NCI-H2081 treated with DMSO at 0.1 percent for 48 hours (cell line): ENCODE measurements at places on chromosomes 4 and X.
A peak's percentile ranks its signal among the peaks of the same experiment; 100 is the strongest.

GRCh38 chr4:74031576-74031975 lies 6.9 kb downstream of the CXCL3 start:
- no peak for DNase-seq

DNA sequence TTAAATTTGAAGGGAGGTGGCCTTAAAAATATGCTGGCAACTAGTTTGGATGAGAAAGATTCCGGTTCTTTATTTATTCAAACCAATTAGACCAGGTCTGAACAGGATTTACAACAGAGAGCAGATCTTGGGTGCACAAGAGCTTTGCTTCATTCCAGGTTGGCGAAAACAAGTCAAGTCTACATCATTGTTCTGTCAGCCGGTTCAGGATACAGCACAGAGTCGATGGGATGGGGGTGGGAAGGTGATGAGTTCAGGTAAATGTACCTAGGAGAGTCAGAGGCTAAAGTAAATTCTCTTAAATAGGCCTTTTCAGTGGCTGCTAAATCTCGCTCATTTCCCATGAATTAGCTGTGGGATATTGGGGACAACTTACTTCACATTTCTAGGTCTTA lies 882 bp upstream of the STIM2 start:
- no peak for DNase-seq

- no peak for DNase-seq
These were observed 18.3 kb downstream of the L1CAM start for GRCh38 chrX:153867671-153868070.

- DNase-seq, result no peak
These were observed 4.4 kb upstream of the FBXW7 start for GRCh38 chr4:152540293-152540674.

GRCh38 chrX:46208225-46208854 lies 336.9 kb downstream of the ZNF674 start:
- no peak for DNase-seq

GRCh38 chr4:7959078-7959477 lies 19.4 kb upstream of the AFAP1 start:
- DNase-seq, result no peak

DNA sequence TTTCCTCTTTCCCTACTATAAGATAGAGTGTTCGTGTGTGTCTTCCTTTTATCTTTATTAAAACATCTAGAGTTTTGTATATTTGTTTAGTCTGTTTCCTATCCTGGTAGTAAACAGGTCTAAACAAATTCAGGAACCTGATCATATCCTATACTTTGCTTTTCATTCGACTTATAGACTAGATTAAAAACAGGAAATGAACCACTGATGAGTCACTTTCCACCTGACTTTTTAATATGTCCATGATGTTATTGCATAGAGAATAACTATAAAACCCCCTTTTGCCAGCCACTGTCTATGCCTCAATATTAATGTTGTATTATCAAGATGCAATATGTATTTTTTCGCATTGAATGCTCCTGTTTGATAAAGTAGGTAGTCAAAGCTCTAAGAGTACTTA lies 1794.0 kb downstream of the STIM2 start:
- no peak for DNase-seq

- DNase-seq, result no peak
These were observed 71.2 kb downstream of the ZNF518B start for GRCh38 chr4:10385994-10386394.

DNA sequence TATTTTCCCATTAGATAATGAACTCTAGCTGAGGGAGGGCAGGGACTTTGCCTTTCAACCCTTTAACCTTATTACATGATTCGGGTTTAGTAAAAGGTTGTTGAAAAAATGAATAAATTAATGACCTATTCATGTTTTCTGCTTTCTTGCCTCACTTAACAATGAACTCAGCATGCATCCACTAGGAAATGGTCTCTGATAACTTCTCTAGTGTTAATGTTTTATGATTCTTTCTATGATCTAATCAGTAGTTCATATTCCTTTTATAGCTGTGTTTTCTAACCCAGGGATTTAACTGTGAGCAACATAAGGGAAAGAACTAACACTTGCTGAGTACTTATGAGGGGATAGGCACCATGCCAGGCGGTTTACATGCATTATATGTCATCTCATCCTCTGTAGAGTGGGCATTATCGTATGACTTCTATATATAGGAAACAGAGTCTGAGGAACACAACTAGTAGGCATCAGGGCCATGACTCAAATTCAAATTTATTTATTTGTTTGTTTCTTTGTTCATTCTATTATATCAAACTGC lies 236.7 kb upstream of the MAB21L2 start:
- DNase-seq, result no peak

GRCh38 chrX:110509755-110510532 lies 151.3 kb downstream of the RTL9 start:
- no peak for DNase-seq

DNA sequence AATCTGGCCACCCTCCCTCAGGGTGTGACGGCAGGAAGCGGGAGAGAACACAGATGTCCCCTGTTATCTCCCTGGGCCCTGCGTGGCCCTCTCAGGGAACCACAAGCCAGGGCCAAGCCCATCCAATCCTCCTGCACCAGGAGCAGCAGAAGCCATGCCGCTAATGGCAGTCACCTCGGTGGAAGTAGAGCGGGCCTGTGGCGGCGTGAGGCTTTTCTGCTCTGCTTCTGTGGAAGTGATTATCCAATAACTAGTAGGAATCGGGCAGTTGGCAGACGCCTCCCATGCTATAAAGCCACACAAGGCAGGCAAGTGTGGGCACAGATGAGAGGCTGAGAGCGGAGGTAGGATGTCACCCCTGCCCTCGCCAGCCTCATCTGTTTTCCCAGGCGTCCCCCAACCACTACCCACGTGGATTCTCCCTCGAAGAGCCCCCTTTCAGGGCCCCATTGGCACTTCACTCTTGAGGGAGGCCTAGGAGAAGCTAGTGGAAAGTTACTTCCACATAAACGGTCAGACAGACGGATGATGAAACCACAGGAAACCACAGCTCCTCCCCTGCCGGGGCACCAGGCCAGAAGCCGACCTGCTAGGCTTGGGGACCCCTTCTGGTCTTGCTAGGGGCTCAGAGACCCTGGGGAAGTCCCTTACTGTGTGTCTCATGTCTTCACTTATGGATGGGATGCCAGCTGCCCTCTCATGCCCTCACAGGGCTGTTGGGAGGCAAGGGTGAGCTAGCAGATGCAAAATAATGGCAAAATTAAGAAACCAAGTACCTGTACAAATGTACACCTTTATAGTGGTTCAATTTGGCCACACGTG lies 18.8 kb upstream of the TMSB4X start:
- DNase-seq, result no peak

GRCh38 chr4:73021634-73022033 lies 47.9 kb downstream of the COX18 start:
- DNase-seq, result no peak

- DNase-seq, result no peak
These were observed 20.2 kb upstream of the MAP3K15 start for GRCh38 chrX:19535476-19535875.

GRCh38 chrX:45715748-45716147 lies 515.1 kb upstream of the DIPK2B start:
- DNase-seq, result no peak

- no peak for DNase-seq
These were observed 91.8 kb upstream of the ENPP6 start for GRCh38 chr4:184309241-184310170.

GRCh38 chr4:22385611-22386011 lies 130.3 kb downstream of the ADGRA3 start:
- DNase-seq, result no peak

- no peak for DNase-seq
These were observed 30.9 kb downstream of the MGST2 start for GRCh38 chr4:139696491-139696890.

DNA sequence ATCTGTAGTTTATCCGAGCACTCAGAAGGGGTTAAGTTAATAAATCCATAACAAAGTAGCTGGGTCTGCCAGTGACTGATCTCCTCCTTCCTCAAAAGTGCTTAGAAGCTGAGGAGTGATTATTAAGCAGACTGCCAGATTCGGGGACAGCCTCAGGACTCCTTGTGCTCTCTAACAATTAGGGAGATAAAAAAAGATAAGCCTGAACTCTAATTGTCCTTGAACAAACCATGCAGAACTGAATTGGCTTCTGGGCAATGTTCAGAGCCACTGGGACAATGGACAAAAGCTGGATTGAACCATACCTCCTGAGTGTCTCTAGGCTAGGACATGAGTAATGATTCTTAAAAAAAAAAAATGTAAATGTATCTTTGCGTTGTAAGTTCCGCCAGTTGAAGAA lies 22.7 kb upstream of the GRPR start:
- no peak for DNase-seq

- DNase-seq, result no peak
These were observed 243.9 kb upstream of the GRIA3 start for GRCh38 chrX:122940199-122940598.

- DNase-seq, result no peak
These were observed 495.2 kb upstream of the IGFBP7 start for GRCh38 chr4:57605376-57605775.

DNA sequence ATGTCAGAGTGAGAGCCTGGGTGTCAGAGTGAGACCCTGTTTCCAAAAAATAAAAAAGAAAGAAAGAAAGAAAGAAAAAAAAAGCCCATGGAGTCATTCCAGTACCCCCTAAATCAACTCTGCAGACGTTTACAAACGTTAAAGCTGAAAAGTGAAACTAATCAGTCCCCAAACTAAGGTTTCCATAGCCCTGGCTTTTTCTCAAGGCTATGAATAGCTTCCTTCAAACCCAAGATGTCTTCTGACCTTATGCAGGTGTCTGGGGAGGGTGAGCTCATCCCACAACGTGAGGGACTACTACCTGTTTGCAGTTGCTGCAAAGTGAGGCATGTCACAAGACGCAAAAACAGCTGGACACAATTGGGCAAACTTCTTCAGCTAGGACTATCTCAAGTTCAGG lies 144.0 kb downstream of the SH3KBP1 start:
- no peak for DNase-seq

DNA sequence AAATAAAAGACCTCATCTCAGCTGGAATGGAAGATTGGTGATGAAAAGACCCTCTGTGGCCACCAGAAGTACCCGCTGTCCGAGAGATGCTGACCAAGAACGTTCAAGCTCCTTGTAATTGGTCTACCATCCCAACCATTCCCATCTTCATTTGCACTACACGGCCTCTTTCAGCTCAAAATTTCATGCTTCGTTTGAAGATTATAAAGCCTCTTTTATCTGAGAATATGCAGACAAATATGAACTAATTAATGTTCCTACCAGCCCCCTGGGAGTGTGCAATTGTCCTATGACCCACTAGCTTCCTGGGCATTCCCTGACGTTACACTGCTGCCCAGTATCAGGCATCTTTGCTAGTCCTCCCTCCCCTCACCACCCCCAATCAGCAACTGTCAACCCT lies 583.7 kb downstream of the MID1IP1 start:
- no peak for DNase-seq

DNA sequence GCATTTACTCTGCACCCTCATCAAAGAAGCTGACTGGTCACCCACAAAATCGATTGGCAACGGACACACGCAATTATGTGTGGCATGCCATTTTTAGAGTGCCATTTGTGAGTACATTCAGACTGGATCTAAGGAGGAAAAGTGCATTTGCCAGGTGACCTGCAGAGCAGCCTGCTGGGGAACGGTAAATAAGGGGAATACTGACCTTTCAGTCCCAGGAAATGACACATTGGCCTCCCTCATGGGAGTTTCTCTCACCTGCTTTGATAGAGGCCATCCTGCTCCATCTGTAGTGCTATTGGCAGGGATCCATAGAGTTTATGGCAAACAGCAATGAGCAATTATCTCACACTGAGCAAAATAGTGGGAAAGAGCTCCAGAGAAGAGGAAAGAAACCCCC lies 127.8 kb downstream of the DDX53 start:
- peak; percentile 24 for DNase-seq

DNA sequence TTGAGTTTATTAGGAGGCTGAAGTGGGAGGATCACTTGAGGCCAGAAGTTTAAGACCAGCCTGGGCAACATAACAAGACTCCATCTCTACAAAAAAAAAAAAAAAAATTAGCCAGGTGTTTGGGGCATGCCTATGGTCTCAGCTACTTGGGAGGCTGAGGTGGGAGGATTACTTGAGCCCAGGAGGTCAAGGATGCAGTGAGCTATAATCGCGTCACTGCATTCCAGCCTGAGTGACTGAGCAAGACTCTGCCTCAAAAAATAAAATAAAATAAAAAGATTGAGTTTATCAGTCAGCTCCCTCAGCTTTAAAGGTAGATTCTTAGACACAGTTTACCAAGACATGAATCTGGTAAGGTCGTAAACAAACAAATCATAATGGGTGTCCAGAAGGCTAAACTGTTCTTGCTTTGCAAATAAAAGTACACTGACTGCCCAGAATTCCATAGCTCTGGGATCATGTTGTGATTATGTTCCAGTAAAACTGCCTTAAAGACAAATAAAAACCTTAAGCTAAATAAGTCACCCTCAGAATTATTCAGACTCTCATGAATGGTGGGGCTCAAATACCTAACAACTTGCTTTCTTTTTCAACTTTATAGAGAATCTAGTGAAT lies 18.7 kb downstream of the APOO start:
- DNase-seq, result no peak

DNA sequence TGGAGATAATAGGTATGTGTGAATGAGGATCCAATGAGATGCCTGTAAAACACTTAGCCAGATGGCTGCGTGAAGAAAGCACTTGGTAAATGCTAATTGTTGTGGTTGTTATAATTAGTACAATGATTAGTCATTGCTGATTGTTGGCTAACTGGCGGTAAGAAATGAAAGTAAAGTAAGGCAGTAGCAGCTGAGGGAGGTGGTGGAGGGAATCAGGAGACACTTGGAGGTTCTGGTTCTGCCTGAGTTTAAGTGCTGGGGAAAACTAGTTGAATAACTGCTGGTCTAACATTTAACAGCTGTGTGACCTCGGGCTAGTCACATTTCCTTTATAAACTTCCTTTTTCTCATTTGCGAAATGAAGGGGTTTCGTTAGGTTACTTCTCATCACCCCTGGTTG lies 30.9 kb downstream of the CD38 start:
- no peak for DNase-seq

GRCh38 chrX:37753384-37753783 lies 26.5 kb upstream of the CYBB start:
- DNase-seq, result no peak

- DNase-seq, result no peak
These were observed 11.7 kb upstream of the FREM3 start for GRCh38 chr4:143712155-143712550.
